ENCODE measurements at places on chromosomes 12 and 14. TPM values are rescaled to one million over a fixed set of nuclear protein-coding genes. Genes with fewer than 3 reads are reported as not detected.

Gene SLC7A7
- total RNA-seq, result 7.5 TPM

Gene ARID4A
- 17.5 TPM for total RNA-seq

Gene FGF23
- total RNA-seq, result not detected

Gene SAMD15
- not detected for total RNA-seq

Gene SPX
- 7.7 TPM for total RNA-seq

Gene CCDC175
- total RNA-seq, result not detected

Gene SYNE3
- 12.1 TPM for total RNA-seq

Gene INHBE
- not detected for total RNA-seq

Gene ENDOU
- total RNA-seq, result 0.60 TPM

Gene ACSS3
- total RNA-seq, result 18.5 TPM

Gene SLC41A2
- total RNA-seq, result 10.3 TPM

DNA sequence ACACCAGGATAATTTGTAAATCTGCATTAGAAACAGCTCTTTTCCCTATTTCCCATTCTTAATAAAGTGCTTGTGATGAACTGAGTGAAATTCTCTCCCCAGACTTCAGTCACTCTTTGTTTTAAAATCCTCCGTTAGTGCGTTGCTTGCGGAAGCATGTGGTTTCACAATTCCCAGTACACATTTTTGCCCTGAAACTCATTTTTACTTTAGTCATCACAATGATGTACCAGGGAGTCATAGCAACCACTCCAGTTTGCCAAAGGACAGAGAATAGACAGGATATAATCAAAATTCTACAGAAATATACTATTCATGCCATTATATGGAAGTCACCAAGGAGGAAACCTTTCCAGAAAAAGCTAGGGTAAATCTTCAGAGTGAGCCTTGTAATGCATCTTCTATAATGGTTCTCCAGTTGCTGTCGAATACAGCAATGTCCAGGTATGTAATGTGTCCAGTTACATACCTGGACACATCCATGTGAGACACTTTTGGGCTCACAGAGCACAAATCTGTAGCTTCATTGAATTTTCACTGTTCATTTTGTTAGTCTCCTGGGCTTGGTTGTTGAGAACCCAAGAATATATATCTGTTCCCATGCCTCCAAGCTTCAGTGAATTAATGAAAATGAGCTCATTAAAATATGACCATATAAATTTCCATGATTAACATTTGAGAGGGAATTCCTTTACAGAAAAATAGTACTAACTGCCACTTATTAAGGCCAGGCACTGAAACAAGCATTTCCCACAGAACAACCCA, 57.8 kb downstream of the GPR135 start:
- no peak for DNase-seq

- DNase-seq, result no peak
Measured at GRCh38 chr12:84692071-84692470, 220.5 kb downstream of the SLC6A15 start.

GRCh38 chr14:65959563-65960024, 526.6 kb upstream of the CCDC196 start:
- no peak for DNase-seq

- no peak for DNase-seq
Measured at GRCh38 chr12:12718381-12718759, 1.2 kb downstream of the CDKN1B start.

- no peak for DNase-seq
Measured at GRCh38 chr14:103767336-103767894, 51.8 kb downstream of the ZFYVE21 start.

- DNase-seq, result no peak
Measured at GRCh38 chr12:100671396-100672074, 98.1 kb downstream of the GAS2L3 start.

GRCh38 chr12:73699318-73699717, 838.3 kb upstream of the ATXN7L3B start:
- DNase-seq, result no peak

DNA sequence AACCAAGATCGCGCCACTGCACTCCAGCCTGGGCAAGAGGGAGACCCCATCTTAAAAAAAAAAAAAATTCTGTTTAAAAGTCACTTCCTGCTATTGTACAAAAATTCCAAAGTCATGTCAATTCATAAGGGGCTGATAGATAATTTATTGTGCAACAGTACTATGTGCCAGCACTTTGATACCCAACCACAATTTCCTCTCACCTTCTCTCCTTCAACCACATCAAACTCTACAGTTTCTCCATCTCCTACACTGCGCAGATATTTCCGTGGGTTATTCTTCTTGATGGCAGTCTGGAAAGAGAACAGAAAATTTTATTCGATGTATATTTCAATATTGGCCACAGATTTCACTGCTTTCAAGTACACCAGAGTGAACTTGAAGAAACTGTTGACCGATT, 7.6 kb downstream of the YBX3 start:
- no peak for DNase-seq

- DNase-seq, result no peak
Measured at GRCh38 chr12:47554046-47554653, 151.7 kb downstream of the RPAP3 start.

- DNase-seq, result no peak
Measured at GRCh38 chr14:104771374-104771773, 18.4 kb downstream of the SIVA1 start.

DNA sequence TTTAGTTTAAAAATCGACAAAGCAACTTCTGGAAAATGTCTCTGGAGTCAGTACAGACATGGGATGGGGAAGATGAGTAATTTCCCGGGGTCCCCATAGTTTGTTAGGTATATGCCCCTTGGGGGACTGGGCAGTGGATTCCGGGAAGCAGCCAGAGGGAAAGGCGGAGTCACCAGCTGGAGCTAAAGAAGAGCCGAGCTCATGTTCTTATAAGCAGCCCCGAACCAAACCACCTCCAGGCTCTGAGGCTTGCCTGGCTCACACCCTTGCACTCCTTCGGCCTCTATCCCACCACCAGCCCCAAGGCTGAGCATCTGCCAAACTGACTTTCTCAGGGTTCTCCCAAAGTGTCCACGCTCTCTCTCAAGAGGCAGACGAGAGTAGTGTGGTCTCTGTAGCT, 117.8 kb downstream of the PAH start:
- DNase-seq, result no peak

GRCh38 chr12:113055594-113056380, 743 bp upstream of the DTX1 start:
- DNase-seq, result no peak

DNA sequence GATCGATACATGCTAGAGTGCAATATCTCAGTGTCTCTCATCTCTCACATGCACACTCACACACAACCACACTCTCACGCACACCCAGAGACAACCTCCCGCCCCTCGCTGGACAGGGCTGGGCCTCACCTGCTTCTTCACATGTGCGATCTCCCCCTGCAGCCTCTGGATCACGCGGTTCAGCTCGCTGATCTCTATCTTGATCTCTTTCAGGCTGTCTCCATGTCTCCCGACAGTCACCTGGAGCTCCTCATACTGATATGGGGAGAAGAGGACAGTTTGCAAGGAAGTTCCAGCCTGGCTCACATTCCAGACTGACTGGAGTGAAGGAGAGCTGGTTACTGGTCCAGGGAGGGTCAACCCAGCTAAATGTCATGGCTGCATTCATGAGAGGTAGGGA, 4.4 kb downstream of the KRT2 start:
- no peak for DNase-seq

DNA sequence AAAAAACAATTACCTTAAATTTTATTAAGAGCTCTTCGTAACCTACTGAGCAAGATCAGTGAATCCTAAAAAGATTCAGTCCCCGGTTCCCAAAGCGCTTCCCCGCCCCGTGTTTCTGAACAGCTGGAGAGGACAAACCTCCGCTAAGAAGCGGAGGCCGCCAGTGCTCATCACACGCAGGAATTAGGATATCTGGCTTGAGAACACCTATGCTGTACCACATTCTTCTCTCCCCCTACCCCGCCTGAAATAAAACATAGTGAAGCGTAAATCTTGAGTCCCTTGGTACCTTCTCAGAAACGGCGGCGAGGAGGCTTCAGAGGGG, 774 bp upstream of the WDR20 start:
- no peak for DNase-seq

DNA sequence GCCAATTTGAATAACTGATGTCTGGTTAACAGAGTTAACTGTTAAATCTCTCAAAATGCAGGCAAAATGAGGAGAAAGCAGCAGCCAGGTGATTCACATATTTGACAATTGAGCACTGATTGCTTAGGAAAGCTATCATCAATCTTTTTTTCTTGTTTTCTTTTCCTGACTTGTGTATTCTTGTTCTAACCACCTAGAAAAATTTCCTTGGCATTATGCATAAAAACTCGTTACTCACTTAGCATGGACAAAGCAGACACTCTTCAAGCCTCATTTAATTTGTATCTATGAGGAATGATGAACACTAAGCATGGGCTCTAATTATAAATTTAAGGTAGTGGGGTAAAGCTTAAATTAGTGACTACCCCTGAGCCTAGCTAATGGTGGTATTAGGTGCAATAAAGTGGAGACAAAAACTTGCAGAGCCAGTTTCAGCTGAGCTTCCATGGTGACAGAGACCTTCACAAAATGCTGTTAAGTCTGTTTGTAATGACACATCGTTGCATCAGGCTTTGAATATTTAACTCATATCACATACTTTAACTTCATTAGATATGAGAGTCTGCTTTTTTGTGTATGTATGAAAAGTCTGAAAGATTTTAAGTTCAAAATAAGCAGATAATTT, 52.0 kb downstream of the RASSF9 start:
- DNase-seq, result no peak

- DNase-seq, result no peak
Measured at GRCh38 chr14:37232907-37233481, 35.3 kb downstream of the MIPOL1 start.

DNA sequence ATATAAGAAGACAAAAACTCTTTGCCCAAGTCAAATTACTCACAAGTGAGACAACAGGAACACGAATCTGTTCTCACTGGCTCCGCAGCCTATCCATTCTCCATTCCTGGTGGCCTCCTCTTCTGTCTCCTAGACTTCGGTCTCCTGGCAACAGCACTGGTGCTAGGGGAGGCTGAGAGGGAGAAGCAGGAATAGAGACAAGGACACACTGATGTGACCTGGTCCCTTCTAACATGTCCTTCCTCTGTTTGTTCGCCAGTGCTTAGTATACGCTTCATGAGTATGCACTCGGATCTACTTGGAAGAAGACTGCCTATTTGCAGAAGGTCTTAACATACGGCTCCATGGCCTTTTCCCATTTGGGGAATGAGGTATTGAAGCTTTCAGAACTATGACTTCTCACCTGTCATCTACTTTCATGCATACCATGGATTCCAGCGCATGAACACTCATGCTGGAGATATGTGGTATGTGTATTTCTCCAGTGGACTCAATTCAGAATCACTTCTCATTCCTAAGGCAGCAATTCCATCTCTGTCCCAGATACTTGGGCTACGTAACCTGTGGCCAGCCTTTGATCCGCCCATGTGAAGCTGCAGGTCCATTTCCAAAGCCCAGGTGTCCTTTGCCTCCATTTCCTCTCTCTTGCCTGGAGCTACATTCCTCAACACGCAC, 33.9 kb downstream of the BHLHE41 start:
- DNase-seq, result no peak

GRCh38 chr12:6946033-6946919, 2.5 kb downstream of the C12orf57 start:
- DNase-seq, result peak; percentile 75

GRCh38 chr14:93952829-93953228, 23.5 kb downstream of the ASB2 start:
- no peak for DNase-seq

DNA sequence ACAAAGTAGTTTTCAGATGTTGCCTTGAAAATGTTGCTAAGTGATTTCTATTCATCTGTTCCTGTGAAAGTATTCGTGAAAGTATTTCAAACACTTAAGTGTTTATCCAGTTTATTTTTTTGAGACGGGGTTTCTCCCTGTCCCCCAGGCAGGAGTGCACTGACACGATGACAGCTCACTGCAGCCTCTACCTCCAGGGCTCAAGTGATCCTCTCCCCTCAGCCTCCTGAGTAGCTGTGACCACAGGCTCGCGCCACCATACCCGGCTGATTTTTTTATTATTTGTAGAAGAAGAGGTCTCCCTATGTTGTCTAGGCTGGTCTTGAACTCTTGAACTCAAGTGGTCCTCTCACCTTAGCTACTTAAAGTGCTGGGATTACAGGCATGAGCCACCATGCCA, 1.7 kb downstream of the ZDHHC17 start:
- no peak for DNase-seq

GRCh38 chr14:55038708-55039107, 11.7 kb downstream of the SOCS4 start:
- no peak for DNase-seq

DNA sequence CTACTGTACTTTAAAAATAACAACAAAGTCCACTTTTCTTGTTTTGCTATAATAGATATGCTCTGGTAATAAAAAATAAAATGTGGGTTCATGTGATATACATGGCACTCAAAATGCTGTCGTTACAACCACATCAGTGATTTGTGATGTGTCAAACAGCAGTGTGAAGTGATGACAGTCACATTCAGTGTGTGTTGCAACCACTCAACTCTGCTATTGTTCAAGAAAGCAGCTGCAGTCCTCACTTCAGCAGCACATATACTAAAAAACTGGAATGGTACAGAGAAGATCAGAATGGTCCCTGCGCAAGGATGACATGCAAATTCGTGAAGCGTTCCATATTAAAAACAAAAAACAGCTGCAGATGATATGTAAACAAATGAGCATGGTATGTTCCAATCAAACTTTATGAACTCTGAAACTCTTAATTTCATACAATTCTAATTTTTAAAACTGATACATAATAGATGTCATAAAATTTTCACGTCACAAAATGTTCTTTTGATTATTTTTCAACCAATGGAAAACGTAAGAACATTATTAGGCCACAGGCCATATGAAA, 6.7 kb downstream of the TRMT5 start:
- no peak for DNase-seq

GRCh38 chr12:118611295-118611694, 234.9 kb downstream of the SUDS3 start:
- DNase-seq, result peak; percentile 41

DNA sequence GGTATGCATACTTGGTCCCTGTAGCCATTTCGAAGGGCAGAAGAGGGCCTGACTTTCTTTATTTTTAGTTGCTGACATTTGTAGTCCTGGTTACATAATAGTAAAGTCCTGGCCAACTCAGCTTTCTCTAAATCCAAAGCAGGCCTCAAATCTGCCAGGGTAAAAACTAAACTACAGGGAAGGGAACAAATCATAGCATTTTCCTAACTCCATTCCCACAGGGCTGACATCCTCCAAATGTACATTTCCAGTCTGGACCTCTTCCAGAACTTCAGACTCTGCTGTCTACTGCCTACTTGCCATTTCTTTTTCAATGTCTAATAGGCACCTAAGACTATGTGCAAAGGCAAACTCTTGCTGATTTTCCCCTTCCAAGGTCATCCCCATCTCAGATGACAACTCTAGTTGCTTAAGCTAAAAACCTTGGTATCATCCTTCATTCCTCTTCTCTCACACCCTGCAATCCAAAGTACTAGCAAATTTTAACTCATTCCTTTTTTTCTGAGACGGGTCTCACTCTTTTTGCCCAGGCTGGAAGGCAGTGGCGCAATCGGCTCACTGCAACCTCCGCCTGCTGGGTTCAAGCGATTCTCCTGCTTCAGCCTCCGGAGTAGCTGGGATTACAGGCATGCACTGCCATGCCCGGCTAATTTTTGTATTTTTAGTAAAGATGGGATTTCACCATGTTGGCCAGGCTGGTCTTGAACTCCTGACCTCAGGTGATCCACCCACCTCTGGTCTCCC, 2.0 kb downstream of the DDIT3 start:
- DNase-seq, result no peak

Measured in right cardiac atrium (tissue), 5 donors.